ENCODE measurements at places on chromosomes 5 and 9.

DNA sequence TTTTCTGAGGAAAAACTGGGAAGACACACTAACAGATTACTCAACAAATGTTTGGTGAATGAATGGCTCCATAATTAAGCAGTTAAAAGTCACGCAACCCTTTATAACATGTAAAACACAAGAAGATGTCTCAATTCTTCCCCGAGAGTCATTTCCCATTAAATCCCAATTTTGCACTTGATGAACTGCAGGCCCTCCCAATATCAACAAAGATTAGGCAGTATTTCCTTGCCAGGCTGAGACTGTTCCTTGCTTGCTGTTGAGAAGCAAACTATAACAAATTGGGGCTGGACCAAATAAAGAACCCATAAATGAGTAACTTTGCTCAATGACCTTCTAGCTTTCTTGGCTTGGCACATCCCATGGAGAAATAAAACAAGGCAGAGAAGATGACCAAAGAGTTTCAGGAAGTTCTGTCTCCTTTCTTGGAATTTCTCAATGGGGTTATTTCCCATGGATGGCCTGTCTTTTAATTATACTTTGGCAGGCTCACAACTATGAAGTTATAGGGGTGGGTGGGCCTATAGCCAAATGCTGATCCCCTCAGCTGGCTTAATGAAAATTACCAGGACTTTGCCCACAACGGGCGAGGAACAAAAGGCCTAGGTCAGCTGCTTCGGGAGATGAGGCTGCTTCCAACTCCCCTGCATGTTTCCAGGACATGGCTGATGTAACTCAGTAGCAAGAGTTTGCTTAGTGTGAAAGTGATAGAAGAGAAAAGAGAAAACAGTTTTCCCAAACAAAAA, 243.1 kb upstream of the RFX3 start:
- DNase-seq, result no peak

GRCh38 chr9:130288393-130288792, 22.8 kb downstream of the HMCN2 start:
- DNase-seq, result no peak

- DNase-seq, result no peak
Observed at GRCh38 chr5:15797116-15797515, 297.1 kb downstream of the FBXL7 start.

DNA sequence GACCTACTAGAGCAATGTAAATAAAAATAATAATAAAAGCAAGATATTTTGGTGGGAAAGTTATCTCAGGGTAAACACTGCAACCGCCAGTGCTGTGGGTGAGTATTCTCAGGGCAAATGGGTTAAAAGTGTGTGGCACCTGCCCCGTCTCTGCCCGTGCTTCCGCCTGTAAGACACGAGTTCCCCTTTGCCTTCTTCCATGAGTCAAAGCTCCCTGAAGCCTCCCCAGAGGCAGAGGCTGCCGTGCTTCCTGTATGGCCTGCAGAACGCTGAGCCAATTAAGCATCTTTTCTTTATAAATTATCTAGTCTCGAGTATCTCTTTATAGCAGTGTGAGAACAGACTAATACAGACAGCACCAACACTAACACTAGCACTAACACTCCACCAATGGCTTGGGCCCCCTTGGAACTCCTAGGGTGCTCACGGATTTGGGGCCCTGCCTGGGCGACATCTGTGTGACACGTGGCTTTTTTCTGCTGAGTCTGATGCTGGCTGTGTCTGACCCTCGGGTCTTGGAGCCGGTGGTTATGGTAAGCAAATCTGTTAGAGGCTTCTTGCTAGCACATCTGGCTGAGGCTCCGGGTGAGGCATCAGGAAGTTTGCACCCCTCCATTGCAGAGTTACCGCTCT, 10.6 kb downstream of the PLEKHG4B start:
- no peak for DNase-seq

GRCh38 chr9:3698076-3698475, 172.3 kb upstream of the RFX3 start:
- DNase-seq, result no peak

DNA sequence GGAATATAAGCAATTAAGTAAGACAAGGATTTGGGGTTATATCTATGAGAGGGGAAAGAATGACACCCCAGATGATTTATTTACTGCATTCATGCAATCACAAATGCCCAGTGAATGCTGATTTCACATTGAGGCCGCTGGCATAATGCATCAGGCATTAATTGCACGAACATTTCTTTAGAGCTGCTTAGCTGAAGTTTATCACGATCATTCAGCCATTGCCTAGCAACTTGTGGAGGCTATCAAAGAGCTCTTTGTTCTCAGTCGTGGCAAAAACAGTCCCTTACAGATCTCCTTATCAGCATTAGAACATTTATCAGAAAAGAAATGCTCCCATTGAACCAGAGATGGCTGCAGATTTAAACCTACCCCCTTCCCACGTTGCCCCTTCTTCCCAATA, 88.7 kb upstream of the PRRC1 start:
- no peak for DNase-seq

DNA sequence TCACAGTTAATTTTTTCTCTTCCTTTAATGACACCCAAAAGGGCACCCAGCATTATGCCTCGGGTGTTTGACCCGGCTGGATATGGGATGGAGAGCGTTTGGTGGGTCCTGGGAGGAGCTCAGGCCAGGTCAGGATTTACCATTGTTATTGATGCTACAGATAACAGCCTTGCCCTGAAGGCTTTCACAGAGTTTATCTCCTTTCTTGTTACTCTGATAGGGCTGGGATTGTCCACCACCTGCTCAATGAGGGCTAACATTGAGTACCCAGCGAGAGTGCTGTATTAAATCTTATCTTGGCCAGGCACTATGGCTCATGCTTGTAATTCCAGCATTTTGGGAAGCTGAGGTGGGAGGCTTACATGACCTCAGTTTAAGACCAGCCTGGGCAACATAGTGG, 37.2 kb downstream of the GADD45G start:
- no peak for DNase-seq

DNA sequence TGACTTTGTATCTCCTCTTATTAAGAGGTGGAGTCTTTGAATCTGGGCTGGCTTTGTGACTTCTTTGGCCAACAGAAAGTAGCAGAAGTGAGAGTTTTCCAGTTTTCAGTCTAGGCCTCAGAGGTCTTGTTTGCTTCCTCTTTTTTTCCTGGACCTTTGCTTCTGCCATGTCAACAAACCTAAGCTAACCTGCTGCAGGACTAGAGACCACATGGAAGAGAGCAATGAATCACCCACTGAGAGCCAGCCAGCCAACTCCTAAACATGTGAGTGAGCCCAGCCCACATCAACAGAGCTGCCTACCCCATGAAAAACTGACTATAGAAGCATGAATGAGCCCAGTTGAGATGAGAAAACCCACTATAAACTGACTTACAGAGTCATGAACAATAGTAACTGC, 29.9 kb downstream of the MRPL22 start:
- no peak for DNase-seq

DNA sequence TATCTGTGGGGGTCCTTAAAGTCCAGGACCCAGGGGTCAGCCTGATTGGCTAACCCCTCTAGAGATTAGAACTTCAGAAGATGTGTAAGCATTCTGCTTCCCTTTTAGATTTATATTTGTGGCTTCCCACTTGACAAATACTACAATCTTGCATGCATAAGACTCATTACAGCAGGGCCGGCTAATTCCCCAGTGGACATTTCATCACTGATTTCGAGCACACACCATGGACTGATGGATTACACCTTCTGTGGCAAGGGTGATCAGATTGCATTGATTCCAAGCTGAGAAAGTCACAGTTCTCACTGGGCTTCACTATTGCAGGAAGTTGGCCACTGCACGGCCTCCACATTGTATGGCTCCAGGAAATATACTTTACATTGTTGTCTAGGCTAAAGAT, 65.8 kb upstream of the DAPK1 start:
- DNase-seq, result peak; percentile 21

DNA sequence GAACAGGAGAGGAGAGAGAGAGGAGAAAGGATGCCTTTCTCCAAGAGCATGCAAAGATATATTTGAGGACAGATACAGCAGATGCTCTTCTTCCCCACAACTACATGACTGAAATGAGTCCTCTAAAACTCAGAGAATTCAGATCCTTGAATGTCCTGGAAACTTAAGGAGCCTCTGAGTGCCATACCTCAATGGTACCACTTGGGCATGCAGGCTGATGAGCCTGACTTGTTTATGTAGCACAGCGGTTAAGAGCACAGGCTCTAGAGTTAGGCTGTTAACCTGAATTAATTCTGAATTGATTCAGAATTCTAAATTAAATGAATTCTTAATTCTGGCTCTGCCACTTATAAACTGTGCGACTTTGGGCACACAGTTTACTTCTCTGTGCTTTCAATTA, 5.7 kb downstream of the PLPPR1 start:
- DNase-seq, result no peak

DNA sequence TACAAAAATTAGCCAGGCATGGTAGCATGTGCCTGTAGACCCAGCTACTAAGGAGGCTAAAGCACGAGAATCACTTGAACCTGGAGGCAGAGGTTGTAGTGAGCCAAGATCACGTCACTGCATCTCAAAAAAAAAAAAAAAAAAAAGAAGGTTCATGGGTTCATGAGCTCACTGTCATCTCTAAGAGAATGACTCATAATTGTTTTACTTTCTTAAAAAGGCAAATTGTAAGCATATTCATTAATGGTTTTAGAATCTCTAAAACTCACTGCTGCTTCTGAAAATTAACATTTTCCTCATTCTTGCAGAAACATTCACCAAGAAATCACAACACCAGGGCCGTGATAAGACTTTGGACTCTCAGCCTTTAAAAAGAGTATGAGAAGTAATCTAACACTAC, 103.6 kb downstream of the GNA14 start:
- DNase-seq, result no peak

- DNase-seq, result peak; percentile 5
Observed at GRCh38 chr5:1538276-1538675, 14.5 kb upstream of the LPCAT1 start.

DNA sequence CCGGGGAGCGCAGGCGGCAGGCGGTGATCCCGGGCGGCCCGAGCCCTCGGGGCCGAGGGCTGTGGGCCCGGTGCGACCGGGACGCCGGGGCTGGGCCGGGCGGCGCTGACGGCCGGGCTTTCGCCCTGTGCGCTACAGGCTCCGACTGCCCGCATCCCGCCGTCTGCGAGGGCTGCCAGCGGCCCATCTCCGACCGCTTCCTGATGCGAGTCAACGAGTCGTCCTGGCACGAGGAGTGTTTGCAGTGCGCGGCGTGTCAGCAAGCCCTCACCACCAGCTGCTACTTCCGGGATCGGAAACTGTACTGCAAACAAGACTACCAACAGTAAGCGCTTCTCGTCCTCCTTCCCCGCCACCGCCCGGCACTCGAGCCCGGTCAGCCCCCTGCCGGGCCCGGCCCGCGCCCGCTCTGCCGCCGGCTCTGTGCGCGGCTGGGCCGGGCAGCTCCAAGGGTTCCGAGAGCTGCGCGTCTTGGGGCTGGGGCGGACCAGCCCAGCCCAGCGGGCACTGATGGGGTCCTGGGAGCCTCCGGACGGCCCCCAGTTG, 1.6 kb downstream of the LMX1B start:
- DNase-seq, result no peak

DNA sequence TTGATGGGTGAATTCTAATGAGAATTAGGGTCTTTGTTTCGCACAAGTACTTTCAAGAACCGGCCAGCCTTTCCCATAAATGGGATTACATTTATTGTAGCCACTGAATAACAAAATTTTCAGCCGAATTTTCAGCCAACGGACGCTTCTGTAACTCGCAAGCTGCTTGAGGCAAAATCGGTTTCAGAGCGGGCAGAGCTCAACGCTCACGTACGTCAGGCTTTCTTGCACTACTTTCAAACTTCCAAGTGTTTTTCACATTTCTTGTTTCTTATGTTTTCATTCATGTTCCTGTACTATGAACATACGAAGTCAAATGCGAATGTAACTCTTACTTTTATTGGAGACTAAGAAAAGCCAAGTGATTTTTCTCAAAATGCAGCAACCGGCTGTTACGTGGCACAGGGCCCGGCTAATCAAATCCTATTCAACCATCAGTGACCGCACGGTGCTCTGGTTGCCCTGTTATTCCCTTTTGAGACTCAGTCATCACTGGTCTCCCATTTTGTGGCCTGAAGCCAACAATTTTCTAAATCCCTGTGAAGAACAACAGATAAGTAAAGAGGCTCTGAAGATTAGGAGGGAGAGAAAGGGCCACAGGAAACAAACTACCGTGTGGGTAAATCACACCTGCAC, 68.5 kb downstream of the SLC28A3 start:
- DNase-seq, result no peak

DNA sequence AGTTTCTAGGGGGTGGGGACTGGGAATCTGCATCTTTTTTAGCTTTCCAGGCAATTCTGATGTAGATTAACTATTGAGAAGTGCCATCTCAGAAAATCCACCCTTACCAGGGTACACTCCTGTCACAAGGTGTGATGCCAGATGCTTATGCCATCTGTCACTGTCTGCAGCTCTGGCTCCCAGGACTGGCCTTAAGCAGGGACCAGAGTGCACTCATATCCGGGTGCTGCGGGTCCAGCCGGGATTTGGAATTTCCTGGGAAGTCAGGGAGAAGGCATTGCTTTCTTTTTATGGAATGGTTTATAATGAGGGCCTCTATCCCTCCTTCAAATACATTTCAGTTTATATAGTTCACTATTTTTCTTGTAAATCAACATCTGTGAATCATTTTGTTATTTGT, 92.6 kb downstream of the TMEM174 start:
- peak; percentile 74 for DNase-seq

- no peak for DNase-seq
Observed at GRCh38 chr9:95876595-95876994, 1.1 kb downstream of the ERCC6L2 start.

- DNase-seq, result no peak
Observed at GRCh38 chr9:95840074-95840473, 35.4 kb upstream of the ERCC6L2 start.

Measured in WERI-Rb-1 (cell line).